ENCODE measurements at places on chromosomes 7 and 10.

DNA sequence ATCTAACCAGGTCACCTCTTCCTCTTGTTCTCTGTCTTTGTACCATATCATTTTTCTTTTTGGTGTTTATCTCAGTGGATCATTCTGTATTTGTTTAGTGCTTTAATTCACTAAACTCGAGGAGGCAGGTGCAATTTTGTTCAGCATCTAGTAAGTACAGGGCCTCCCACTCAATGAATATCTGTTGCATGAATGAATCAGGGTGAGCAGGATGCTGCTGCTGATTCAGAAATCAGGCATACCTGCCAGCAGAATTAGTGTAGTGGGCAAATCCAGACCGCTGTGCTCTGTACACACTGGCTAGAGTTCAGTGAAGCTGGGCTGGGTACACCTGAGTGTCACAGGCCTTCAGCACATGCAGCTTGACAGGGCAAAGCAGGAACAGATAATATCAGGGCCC, 511.9 kb downstream of the SUGCT start:
- no peak for DNase-seq

- peak; percentile 37 for DNase-seq
These were observed 30.5 kb upstream of the ZRANB1 start for GRCh38 chr10:124911124-124912067.

- no peak for DNase-seq
These were observed 123.3 kb downstream of the AOAH start for GRCh38 chr7:36600869-36601530.

GRCh38 chr7:47252675-47253074, 329.2 kb downstream of the TNS3 start:
- DNase-seq: no peak

DNA sequence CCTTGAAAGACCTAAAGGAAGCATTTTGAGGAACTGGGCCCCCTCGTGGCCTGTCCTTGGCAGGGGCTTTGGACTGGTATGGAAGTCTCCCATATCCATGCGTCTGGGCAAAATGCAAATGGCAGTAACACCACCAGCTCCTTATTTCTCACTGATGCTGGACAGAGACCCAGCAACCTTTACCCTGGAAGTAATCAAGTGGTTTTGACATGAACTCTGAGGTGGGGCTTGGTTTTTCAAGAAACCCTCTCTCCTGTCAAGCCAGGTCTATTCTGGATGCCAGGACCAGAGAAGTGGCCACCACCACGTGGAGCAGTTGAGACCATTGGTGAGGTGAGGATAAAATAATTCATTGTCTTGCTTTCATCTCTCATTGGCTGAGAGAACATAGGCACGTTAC, 84.4 kb downstream of the OTUD1 start:
- DNase-seq: no peak

GRCh38 chr10:78739444-78740053, 329.2 kb upstream of the ZMIZ1 start:
- DNase-seq: no peak

- DNase-seq: no peak
These were observed 14.7 kb upstream of the SERPINE1 start for GRCh38 chr7:101112233-101112632.

DNA sequence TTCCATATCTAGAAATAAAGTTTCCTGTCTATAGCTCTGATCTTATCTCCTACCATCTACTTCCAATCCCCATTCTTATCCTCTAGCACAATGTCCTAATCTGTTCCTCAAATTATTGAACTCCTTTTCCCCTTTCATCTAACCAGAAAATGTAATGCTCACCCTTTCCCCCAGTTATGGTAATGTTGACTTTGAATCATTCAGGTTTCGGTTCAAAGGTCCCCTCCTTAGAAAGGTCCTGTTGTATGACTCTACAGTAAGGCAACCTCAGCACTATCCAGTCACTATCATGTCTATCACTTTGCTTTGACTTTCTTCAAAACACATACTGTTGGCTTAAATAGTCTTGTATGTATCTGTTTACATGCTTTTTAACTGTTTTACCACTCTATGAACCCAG, 264.2 kb upstream of the PCDH15 start:
- DNase-seq: no peak

- DNase-seq: no peak
These were observed 157.6 kb upstream of the LANCL2 start for GRCh38 chr7:55207436-55208125.

DNA sequence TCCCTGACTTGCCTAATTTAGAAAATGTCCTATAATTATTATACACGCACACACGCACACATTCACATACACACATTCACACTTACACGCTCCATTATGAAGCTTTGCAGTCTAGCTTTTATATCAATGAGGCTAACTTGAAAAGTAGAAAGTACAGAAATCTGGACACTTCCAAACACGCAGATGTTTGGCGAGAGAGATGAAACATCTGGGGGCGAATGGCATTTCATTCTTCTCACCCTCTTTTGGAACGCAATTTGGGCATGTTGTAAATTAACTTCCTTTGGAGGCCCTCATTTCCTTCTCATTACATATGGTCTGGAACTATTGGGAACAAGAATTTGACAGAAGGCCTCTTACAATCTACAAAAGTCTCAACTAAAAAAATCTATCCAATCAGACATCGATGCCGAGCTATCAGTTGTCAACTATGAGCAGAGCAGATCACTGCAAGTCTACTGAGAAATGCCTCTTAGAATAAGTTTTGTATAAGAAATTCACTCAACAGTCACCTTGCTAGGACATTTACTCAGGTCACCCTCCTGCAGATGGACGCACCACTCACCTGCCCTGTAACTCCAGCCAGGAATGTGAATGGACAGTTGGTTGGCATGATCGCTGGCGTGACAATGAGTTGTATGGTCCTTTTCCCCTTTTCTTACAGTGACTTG, 115.2 kb upstream of the ADAM12 start:
- DNase-seq: no peak

DNA sequence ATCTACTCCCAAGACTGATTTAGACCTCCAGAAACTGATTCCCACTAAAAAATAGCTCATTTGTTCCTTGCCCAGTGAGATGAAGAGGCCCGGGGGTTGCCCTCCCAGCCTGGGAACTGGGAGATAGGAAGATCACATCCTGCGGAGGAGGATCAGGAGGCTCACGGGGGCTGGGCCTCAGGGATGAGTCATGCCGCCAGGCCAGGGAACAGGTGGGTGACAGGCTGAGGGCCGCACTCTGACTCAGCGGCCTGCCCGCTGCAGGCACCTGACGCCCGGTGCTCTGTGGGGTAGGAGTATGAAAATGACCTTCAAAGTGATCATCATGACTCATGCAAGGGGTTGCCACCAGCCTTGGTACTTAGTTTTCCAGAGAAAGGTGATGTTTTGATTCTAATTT, 104.5 kb upstream of the ZPBP start:
- no peak for DNase-seq

DNA sequence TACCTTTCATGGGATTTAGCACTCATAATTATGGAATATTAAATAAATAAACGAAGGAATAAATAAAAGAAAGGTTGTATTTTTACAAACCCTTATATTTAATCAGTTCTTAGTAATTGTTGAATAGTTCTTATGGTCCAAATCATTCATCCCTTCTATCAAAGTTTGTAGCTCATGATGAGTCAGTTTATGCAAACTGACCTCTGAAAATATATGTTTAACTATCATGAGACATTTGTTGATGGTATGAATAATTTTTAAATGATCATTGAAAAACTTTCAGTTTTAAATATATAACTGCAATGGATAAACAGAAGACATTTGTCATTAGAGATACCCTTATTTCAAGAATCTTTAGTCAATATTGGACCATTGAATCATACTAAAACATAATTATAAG, 411.2 kb upstream of the LRRTM3 start:
- no peak for DNase-seq

DNA sequence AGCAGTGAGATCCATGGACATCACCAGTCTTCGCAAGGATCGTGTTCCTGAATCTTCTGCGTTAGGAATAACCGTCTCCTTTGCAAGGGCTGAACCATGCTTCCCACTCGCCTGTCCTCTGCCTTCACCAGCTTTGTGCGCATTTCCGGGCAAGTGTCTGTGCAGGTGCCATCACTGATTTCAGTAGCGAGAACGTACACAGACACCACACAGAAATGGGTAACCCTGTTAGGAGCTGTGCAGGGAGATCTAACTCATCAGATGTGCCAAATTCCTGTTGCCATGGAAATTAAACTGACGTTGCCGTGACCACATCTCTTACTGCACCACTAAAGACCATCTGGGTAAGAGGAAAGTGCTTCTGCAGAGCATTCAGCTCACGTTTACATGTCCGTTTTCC, 146.3 kb downstream of the DIP2C start:
- no peak for DNase-seq

- no peak for DNase-seq
These were observed 635 bp downstream of the ZNF32 start for GRCh38 chr10:43648095-43648397.

- no peak for DNase-seq
These were observed 126.6 kb upstream of the GNAI1 start for GRCh38 chr7:80008039-80008438.

- no peak for DNase-seq
These were observed 298.5 kb downstream of the NEBL start for GRCh38 chr10:20598590-20598989.

DNA sequence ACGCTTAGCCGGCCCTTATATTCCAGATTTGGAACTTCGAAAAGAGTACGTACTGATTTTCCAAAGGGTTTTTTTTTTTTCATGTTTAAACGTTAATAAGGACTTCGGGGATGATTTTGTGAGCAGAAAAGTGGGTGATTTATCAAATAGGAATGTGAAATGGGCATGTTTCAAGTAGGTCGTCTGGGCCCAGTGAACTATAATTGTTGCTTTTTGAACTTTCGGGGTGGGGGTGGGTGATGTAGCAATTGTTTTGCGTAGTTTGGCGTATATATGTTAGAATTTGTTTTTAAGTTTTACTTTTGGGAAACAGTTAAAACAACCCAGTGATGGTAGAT, 299 bp upstream of the PBLD start:
- no peak for DNase-seq

Data from prostate gland (tissue), 2 donors.